ENCODE measurements at places on chromosomes 11 and 22.

DNA sequence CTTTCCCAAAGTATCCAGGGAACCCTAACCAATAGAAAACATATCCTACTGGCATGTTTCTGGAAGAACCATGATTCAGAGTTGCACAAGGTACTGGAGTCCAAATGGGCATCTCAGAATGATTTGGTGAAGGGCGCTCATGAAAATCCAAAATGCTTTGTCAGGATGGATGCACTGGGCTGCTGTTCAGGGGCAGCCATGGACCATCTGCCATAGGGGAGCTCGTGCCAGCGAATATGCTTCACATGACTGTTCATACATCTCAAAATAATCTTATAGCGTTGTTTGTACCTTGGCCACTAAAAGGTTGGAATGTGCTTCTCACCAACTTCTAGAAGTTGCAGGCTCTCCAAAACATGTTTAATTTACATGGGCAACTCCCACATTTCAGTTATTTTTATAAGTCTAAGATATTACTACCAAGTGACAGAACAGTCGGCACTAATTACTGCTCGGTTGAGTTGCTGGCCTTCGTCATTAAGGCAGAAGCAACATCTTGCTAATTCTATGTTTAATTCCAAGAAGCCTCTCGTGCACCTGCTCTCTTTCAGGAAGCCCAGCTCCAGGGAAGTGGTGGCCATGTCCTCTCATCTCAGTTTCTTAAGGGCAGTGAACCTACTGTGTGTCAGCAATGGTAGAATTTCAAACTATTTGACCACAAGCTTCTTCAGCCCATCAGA is 1497.7 kb downstream of the TBC1D22A start:
- no peak for DNase-seq

DNA sequence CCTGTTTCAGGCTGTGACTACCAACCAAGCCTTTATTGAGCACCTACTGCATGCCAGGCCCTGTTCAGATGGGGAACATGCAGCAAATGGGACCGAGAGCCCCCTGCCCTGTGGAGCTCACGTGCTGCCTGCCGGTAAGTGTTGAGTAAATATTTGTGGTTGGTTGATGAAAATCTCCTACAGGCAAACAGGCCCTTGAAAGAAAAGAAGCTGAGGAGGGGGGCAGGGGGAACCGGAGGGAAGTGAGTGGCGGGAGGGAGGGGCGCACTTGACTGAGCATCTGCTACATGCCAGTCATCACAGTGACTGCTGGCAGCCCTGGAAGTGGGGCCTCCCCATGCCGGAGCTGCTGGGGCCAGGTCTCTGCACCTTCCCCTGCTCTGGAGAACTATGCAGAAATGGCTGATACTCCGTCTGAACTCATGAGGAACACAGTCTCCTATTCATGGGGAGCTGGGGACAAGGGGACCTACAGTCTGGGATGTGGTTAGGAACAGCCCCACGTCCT is 34.2 kb downstream of the MACROD1 start:
- DNase-seq, result no peak

- no peak for DNase-seq
Observed at GRCh38 chr11:115636753-115637527, 132.7 kb upstream of the CADM1 start.

DNA sequence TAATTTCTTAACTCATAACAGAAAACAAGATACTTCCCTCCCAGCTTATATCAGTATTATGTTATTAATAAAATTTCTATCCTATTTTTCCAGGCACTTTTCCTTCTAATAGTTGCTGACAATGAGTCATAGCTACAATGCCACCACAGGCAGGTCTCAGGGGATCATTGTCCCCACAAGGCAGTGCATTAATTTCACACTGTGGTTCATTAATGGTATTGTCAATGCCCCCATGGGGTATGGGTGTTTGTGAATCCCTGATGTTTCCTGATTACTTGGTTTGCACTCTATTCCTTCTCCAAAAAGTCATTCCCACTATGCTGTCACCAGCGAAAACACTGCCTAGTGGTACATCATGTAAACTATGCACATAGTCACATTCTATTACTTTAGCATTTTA is 345.5 kb upstream of the CTSC start:
- DNase-seq, result no peak

DNA sequence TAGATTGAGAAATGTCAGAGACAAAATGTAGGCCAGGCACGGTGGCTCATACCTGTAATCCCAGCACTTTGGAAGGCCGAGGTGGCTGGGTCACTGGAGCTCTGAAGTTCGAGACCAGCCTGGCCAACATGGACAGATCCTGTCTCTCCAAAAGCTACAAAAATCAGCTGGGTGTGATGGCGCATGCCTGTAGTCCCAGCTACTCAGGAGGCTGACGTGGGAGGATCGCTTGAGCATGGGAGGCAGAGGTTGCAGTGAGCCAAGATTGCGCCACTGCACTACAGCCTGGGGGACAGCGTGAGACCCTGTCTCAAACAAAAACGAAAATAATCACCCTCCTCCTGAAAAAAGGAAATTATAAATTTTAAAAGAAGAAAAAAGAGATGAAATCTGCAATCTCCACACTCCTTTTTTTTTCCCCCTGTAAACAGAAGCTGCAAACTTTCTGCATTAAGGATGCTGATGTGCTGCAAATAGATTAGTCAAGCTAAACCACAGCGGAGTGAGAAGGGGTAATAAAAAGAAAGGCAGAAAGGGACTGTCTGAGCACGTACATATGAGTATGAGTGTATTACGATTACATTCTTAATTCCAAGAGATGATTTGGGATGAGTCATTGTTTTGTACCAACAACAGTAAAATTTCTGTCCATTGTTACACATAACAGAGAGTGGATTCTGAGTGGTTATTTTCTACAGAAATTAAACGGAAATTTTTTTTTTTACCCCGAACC is 87.3 kb downstream of the SIK3 start:
- DNase-seq, result no peak

DNA sequence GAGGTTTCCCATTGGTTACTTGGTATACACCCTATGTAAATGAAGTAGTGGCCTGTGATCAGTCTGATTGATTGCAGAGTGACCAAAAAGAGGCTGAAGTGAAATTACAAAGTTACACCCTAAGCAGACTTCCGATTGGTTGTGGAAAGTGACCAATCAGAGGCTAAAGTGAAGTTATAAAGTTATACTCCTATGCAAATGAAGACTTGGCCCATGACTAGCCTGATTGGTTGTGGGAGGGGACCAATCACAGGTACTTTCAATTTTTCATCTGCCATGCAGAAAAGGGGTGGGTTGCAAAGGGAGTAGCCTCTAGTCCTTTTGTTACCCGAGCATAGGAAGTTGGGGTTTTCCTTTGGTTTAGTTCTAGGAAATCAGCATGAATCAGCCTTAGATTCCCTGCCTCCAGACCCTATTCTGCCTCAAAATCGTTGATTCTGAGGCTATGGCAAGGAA is 18.1 kb upstream of the CSTF3 start:
- DNase-seq, result no peak

DNA sequence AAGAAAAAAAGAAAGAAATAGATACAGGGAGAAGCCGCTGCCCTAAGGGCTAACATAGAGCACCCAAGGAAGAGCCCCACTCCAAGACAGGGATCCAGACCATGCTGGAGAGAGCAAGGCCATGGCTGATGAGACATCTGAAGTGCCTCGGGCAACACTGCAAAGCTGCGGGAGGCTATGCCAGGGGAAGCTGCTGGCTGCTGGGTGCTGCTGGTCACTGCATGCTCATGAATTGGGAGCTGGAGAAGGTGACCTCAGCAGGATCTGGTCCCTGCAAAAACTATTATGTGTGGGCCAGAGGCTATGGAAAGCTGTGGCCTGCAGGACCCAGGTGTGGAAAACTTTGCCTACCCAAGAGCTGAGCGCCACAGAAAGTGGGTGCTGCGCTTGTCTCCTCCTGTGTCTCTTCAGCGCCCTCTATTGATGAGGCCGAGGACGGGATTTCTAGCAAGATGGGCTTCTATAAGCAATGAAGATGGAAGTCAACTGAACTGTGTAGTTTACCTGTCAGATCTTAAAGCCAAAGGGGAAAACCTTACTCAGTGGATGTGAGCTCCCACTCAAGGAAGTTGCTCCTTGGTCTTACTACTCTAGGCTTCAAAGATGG is 17.3 kb upstream of the SLC29A2 start:
- DNase-seq, result peak; percentile 60

DNA sequence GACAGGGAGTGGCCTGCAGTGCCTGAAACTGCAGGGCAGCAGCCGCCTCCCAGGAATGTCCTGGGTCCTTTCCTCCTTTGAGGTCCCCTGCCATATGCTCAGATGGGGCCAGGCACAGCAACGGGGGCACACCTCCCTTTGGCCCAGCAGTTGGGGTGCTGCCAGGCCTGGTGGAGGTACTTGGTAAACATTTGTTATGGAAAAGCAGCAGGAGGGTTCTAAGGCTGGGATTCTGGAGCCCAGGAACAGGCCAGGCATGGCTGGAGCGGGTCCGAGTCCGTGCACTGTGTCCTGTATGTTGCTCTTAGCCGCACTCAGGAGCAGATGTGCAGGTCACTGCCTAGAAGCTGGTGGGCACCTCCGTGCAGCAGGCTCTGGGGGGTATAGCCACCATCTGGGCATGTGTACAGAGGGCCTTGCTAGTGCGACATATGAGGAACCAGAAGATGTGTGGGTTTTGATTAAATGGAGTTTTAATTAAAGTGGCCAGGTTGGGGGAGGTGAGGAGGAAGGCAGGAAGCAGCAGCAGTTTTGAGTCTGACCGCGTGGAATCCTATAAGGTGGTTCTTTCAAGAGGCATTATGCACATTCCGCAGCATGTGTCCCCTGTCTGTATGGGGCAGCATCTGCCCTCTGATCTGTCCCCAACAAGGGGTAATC is 1.5 kb downstream of the ADORA2A start:
- DNase-seq, result no peak

GRCh38 chr11:83722392-83723119 is 436.4 kb upstream of the CCDC90B start:
- DNase-seq, result no peak

Data from activated naive CD4-positive, alpha-beta T cell (primary cell).